ENCODE measurements at places on chromosomes 1 and 21.

GRCh38 chr1:214901718-214902117 is 180.8 kb upstream of the KCNK2 start:
- DNase-seq, result no peak

DNA sequence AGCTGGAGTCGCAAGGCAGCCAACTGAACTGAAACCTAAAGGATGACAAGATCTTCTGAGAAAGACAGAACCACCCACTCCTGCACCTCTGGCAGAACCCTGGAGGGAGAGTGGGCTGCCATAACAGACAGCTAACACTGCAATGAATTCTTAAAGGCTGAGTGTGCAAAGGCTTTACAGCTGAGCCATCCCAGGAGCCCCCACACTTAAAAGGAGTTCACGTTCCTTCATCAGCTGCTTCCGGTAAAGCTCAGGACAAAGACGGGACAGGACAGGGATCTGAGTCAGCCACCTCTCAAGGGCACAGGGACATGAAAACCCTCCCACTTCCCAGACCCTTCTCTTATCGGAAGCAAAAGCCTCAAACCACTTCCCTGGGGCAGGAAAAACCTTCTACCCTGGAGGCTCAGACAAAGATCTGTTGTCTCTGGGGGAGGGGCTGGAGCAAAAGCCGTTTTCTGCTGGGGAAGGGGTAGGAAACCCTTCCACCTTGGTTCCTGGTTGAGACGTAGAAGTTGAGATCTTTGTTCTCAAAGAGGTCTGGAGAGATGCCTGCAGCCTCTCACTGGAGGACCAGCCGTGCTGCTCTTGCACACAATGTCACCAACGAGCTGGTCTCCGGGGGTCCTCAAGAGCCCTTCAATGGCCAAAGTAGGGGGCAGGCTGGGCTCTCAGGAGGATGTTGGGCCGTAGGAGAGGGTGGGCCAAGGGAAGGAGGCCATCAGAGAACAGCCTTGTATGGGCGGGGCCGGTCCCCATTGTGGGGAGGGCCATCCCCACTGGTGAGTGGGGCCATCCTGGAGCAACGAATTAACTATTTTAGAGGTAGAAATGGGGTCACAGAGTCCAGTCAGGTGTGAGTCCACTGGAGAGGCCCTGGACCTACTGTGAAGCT is 452.4 kb downstream of the PTPRU start:
- DNase-seq, result no peak

GRCh38 chr1:157600236-157600635 is 2.4 kb upstream of the FCRL4 start:
- DNase-seq, result no peak

DNA sequence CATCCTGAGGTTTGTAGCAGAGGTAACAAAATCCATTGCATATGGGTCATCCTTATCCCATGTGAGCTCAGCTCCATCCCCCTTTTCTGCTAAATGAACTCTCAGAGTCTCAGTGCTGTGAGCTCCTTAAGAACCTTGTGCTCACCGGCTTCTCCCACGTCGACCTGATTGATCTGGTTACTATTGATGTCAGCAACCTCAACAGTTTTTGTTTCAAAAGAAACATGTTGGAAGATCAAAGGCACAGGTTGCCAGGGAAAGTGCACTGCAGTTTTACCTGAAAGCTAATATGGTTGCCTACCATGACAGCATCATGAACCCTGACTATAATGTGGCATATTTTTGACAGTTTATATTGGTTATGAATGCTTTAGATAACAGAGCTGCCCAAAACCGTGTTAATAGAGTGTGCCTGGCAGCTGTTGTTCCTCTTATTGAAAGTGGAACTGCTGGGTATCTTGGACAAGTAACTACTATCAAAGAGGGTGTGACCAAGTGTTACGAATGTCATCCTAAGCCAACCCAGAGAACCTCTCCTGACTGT is 131.4 kb downstream of the HS2ST1 start:
- peak; percentile 87 for DNase-seq

DNA sequence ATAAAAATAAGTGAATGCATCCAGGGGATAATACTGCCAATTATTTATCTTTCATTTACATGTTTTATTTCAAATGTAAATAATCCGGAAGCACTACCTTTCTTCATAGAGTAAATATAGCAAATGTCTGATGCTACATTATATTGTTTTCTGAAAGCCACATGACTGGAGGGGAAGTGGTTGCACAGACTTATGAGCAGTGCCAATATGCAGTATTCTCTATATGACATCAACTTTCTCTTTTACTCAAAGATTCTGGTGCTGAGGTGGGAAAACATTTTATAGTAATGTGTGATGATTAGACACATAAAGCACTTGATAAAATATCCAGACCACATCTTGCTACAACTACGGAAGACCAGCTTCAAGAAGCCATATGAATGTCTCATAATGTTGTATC is 314.7 kb downstream of the NEGR1 start:
- DNase-seq, result no peak

- DNase-seq, result no peak
Observed at GRCh38 chr1:4079815-4080214, 179.7 kb upstream of the C1orf174 start.

DNA sequence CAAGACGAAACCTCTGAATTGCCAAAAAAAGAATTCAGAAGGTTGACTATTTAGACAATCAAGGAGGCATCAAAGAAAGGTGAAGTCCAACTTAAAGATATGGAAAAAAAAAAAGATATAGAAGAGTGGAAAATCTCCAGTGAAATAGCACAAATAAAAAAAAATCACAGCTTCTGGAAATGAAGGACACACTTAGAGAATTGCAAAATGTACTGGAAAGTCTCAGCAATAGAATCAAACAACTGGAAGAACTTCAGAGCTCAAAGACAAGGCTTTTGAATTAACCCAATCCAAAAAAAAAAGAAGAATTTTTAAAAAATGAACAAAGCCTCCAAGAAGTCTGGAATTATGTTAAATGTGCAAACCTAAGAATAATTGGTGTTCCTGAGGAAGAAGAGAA is 31.8 kb downstream of the CD2 start:
- no peak for DNase-seq

- no peak for DNase-seq
Observed at GRCh38 chr1:101781201-101781831, 215.4 kb downstream of the OLFM3 start.

DNA sequence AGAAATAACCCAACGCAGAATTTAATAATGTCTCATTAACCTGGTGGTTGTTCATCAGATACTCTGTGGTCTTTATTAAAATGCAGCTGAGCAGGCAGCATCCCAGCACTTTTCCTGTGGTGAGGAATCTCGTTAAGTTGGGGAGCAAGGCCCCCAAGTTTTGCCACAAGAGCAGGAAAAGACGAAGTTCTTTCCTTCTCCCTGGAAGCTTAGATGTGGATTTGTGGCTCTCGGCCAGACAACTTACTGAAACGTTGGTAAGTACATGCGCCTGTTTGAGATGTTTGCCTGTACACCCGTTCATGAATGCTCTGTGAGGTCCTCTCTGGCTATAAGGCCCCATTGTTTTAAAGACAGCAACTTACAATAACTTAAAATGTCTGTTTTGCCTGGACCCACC is 34.3 kb upstream of the PDE9A start:
- no peak for DNase-seq

DNA sequence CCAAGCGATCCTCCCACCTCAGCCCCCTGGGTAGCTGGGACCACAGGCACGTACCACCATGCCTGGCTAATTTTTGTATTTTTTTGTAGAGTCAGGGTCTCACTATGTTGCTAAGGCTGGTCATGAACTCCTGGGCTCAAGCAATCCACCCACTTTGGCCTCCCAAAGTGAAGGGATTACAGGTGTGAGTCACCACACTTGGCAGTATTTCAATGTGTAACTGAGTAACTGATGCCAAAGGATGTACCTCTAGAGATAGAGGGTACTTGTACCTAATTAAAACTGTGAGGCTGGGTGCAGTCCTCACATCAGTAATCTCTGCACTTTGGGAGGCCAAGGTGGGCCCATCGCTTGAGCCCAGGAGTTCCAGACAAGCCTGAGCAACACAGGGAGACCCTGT is 258.7 kb upstream of the DMRTA2 start:
- DNase-seq, result no peak

DNA sequence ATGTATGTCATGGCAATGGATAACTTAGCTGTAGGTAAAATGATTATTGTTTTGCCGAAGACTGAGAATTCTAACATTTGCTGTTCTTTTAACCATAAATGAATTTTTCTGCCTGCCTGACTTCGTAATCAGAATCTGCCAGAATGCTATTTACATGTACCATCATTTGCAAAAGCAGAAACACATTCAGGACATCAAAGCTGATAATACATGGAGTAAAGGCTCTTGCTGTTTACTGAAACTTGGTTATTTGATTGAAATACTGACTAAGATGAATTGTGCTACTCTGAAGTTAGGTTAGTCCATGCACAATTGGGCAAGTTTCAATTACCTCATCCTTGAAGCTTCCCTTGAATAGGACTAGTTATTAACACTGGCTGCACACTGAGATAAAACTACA is 293.8 kb downstream of the PLA2G4A start:
- no peak for DNase-seq

DNA sequence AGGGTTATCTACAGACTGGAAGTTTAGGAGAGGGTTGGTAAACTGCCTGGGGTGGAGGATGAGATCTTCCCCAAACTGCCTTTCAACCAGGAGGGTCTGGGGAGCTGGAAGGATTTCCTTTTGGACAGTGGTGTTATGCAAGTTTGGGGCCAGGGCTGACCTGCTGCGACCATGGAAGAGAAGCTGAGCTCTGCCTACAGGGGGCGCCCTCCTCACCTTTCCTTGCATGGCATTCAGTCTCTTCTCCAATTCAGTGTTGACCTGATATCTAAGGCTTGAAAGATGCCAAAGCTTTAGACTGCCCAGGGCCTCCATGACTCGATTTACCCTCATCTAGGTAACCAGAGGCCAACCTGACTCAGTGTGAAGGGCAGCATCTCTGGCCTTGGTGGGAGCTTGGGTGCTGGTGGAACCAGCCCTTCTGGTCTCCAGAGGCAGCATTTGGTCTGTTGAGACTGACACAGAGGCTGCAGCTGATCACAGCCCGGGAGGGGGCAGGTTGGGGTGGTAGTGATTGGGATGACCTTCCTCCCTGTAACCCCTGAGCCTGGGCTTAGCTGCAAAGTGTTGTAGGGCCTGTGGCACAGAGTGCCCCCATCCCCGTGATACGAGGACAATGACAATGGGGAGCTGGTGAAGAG is 170.0 kb downstream of the GRIK3 start:
- no peak for DNase-seq

- peak; percentile 79 for DNase-seq
Observed at GRCh38 chr1:201019321-201019977, 4.1 kb downstream of the KIF21B start.

DNA sequence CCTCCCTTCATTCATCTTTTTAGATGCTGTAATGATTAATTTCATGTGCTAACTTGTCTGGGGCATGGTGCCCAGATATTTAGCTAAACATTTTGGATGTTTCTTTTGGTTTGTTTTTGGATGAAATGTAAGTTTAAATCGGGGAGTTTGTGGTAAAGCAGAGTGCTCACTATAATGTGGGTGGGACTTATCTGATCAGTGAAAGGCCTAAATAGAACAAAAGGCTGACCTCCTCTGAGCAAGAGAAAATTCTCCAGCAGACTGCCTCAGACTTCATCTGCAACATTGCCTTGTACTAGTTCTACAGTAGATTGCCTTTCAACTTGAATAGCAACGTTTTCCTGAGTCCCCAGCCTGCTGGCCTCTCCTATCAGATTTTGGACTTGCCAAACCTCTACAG is 183.6 kb downstream of the S1PR1 start:
- DNase-seq, result no peak

- DNase-seq, result no peak
Observed at GRCh38 chr21:32861866-32862265, 90.3 kb upstream of the PAXBP1 start.

- no peak for DNase-seq
Observed at GRCh38 chr1:165187031-165188009, 169.2 kb downstream of the LMX1A start.

DNA sequence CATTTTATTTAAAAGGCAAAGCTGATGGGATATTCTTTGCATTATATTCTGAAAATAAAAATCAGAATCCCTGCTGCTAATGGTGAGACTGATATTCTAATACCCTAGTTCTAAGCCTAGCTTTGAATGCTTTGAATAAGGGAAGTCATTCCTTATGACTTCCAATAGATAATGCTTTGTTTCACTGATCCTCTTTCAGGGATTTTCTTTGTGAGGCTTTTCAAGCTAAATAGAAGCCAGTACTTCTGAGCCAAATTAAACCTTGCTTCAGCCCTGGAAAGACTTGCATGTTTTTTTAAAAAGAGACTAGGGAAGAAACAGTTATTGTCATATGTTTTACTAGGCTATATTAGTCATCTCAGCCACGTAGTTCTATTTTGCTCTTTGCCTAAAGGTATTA is 68.5 kb upstream of the CACYBP start:
- DNase-seq, result no peak

DNA sequence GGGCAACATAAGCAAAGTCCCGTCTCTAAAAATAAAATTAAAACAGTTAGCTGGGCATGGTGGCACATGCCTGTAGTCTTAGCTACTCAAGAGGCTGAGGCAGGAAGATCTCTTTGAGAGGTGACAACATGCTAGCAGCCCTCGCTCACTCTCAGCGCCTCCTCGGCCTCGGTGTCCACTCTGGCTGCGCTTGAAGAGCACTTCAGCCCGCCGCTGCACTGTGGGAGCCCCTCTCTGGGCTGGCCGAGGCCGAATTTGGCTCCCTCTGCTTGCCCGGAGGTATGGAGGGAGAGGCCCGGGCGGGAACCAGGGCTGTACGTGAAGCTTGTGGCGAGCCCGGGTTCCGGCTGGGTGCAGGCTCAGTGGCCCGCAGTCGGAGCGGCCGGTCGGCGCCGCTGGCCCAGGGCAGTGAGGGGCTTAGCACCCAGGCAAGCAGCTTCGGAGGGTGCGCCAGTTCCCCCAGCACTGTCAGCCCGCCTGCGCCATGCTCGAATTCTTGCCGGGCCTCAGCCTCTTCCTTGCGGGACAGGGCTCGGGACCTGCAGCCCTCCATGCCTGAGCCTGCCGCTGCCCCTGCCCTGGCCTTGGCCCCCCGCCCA is 138.3 kb downstream of the MAP3K21 start:
- no peak for DNase-seq

DNA sequence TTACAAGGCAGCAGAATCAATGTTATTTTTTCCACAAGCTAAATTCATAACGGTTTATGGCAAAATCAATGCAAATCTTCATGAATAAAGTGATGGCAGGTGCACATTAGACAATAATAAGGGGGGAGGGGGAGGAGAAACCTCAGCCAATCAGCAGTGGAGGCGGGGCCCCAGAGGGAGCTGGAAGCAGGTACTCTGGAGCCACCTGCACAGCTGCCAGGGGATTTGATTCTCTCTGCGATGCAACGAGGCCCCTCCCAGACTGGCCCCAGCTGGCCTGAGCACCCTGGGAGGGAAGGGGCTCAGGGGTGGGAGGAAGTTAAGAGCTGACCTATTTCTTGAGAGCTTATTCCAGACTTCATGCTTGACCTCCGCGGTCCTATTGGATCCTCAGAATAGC is 127.8 kb upstream of the IGSF21 start:
- no peak for DNase-seq

- DNase-seq, result no peak
Observed at GRCh38 chr1:117599286-117600221, 6.3 kb upstream of the TENT5C start.
